ENCODE measurements at places on chromosomes 2 and 18.

- peak; percentile 20 for DNase-seq
These were observed 2786.5 kb downstream of the RPIA start for GRCh38 chr2:91477731-91478672.

DNA sequence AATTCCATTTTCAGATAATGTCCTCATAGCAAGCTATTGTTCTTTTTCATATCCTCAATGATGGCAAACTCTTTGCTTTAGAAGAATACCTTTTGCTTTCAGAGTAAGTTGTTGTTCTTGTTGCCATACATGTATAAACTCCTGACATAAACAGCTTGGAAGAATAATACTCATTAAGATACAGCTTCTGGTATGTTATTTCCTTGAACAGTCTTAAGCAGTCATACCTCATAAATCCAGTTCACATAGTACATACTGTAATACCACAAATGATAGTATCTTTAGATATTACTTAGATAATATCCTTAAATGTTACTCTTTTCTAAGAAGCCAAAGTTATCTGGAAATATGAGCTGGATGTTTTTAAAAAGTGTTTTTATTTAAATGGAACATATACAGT, 23.2 kb downstream of the METTL8 start:
- no peak for DNase-seq

- no peak for DNase-seq
These were observed 10.1 kb upstream of the MAL start for GRCh38 chr2:95015261-95015912.

DNA sequence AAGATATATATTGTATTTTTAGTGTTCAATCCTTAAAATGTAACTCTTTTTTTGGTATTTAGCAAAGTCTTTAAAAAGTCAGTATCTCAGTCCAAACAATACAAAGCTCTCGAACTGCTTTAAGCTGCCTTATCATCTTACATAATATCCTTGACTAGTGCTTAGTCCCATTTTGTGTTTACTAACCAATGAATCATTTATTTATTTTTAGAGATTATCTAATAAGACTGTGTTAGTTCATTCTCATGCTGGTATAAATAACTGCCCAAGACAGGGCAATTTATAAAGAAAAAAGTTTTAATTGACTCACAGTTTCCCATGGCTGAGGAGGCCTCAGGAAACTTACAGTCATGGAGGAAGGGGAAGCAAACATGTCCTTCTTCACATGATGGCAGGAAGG, 248.3 kb upstream of the KYNU start:
- no peak for DNase-seq

DNA sequence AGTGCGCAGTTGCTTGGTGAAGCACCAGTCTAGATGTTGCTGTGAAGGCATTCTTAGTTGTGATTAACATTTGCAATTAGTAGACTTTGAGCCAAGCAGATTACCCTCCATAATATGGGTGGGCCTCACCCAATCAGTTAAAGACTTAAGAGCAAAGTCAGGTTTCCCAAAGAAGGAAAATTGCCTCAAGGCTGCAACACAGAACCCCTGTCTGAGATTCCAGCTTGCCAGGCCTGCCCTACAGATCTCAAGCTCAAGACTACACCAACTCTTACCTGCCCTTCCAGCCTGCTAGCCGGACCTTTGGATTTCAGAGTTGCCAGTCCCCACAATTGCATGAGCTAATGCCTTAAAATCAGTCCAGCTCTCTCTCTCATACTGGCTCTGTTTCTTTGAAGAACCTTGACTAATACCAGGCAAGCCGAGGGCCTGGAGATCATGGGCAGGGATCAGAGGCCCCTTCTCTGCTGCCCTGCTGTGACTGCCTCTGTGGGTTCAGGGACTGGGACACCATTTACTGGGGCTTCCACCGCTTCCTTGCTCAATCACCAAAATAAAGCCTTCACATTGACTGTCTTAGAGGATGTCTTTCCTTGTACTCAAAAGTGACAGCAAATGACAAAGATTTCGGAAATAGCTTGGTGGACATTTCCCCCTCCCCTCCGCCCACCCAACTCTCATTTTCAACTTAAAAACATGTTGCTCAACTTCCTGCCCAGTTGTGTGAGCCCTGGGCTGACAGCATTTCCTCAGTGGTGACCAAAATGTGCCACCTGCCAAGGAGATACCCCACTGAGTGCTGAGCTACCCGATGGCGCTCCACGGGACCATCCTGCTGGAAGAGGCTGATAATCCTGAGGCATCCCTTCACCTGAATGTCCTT, 86.7 kb downstream of the GALNT14 start:
- DNase-seq: no peak

GRCh38 chr2:178076130-178076529, 3.6 kb upstream of the PDE11A start:
- no peak for DNase-seq

DNA sequence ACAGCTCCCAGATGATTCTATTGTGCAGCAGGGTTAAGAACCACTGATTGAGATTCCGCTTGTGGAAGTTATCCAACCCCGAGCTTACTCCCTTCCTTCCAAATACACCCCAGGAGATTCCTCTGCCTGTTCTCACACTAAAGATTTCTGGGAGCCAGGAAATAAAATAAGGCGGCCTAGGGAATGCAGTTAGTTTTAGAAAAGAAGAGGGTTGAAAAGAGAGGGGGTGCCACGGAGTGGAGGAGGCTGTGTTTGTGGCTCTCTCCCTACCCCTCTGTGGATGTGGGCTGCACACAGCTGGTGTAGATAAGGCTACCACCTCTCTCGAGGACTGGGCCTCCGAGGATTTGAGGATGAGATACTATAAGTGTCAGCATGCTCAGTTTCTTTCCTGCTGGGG, 25.1 kb upstream of the SP3 start:
- DNase-seq: no peak

- DNase-seq: no peak
These were observed 23.2 kb downstream of the ASB1 start for GRCh38 chr2:238449909-238450417.

- no peak for DNase-seq
These were observed 202.1 kb upstream of the TNP1 start for GRCh38 chr2:217061916-217062505.

- no peak for DNase-seq
These were observed 44.6 kb downstream of the HAUS1 start for GRCh38 chr18:46148810-46149209.

DNA sequence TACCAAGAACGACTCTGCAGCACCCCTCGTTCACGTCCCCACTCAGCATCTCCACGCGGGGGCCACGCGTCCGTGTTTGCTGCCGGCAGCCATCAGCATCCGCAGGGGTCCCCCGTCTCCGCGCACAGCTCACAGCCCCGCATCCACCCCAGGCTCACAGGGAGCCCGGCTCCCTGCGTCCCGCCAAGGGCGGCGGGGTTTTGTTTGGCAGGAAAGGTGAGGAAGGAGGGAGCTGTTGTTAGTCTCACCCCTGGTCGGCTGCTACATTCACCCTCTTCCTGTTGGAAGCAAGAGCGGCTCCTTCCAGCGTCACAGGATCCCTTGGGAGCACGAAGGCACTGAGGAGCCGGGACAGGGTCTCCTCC, 131.0 kb upstream of the CTDP1 start:
- DNase-seq: no peak

- no peak for DNase-seq
These were observed 60.8 kb downstream of the HS1BP3 start for GRCh38 chr2:20589975-20590703.
